Stimulated activated CD4-positive, alpha-beta T cell treated with anti-CD3 and anti-CD28 coated beads, Interleukin-1b, Interleukin-23, amount 100 ng/mL, for 24 hours (primary cell): ENCODE measurements at places on chromosomes 12 and 14.

DNA sequence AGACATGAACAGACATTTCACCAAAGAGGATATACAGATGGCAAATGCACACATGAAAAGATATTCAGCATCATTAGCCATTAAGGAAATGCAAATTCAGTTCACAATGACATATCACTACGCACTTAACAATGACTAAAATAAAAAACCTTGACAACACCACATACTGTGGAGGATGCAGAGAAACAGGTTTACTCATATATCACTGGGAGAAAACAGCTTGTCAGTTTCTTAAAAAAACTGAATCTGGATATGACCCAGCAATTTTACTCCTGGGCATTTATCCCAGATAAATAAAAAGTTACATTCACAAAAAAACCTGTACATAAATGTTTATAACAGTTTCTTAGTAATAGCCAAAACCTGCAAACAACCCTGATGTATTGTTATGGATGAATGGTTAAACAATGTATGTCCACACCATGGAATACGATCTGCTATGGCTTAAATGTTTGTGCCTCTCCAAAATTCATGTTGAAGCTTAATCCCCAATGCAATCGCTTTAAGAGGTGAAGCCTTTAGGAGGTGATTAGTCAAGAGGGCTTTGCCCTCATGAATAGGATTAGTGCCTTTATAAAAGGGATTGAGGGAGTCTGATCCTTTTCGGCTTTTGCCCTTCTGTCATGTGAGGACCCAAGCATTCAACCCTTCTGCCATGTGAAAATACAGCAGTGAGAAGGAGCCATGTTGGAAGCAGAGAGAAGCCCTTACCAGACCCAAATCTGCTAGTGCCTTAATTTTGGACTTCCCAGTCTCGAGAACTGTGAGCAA lies 36.0 kb upstream of the PPP4R3A start:
- DNase-seq = no peak

- DNase-seq = no peak
These were observed 10.8 kb downstream of the SNRNP35 start for GRCh38 chr12:123468786-123469185.

GRCh38 chr12:123286652-123287373 lies 15.2 kb upstream of the CDK2AP1 start:
- no peak for DNase-seq

DNA sequence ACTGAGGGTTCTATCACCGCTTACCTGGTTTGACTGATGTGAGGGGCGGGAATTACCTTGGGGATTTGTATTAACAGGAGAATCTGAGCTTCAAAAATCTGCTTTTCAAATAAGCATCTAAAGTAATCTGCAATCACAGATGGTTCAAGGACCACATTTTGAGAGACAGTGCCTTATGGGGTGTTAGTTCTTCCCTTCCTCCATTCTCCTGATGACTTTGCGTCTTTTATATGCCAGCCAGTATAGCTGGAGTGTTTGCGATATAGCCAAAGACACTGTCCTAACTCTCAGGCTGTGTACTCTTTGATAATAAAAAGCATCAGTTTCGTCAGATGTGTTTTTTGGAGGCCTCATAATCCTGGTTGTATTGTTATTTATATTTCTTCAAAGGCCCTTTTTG lies 39.5 kb downstream of the PPHLN1 start:
- DNase-seq = no peak

- no peak for DNase-seq
These were observed at the start of gene PITPNM2 for GRCh38 chr12:123150744-123151456. PITPNM2 (minus strand) TSS chr12:123151090; CDS start chr12:123034590, 116,500 bp downstream.

GRCh38 chr14:89252887-89253532 lies 164.0 kb downstream of the FOXN3 start:
- no peak for DNase-seq

DNA sequence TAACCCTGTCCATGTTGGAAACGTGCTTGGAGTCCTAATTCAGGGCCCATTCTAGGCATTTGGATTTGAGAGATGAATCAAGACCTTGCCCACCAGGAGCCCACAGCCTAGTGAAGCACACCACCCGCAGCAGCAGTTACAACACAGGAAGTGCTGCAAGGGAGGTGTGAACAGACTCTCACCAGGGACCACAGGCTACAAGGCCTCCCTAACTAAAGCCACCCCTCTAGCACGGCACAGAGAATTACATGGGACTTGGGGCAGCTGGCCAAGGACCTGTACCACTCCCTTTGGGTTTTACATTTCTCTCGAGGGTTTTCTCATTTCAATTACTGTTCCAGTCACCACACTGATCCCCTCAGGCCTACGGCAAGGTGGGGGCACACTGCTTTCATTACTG lies 49.5 kb upstream of the FOXN3 start:
- no peak for DNase-seq

GRCh38 chr12:130405332-130405731 lies 67.6 kb downstream of the PIWIL1 start:
- DNase-seq = no peak

- DNase-seq = no peak
These were observed 78.0 kb upstream of the GPATCH2L start for GRCh38 chr14:76073717-76074116.

DNA sequence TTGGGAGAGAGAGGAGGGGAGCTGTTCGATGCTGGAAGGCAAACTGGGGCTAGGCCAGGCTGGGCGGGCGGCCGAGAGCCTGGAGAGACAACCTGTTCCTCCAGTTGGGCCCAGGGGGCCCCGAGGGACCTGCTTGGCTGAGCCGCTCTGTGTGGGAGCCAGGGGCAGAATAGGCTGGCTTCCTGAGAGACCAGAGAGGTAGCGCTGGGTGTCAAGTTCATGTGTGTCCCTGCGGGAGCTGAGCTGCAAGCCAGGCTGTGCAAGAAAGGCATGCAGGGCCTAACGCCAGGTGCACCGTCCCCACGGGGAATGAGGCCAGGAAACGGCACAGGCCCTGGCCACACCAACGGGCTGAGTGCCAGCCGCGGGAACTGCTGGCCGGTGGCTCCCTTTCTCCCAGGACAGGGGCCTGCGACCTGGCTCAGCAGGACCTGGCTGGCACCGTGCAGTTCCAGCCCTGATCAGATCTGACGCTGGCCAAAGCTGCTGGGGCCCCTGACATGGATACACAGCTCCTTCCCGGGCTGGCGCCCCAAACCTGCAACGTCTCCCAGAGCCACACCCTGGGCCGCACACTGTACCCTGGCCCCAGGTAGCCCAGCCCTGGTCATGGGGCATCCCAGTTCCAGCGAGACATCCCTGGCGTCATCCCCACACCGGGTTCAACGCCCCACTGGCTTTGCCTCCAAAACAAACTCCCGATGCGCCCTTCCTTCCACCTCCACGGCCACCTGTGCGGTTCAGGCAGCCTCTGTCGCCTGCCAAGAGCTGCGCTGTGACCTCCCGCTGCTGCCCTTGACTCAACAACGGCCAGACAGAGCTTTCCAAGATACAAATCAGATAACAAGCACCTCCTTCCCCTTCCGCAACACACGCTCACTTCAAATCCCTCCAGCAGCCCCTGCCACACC lies 65.0 kb downstream of the RFLNA start:
- DNase-seq = no peak

- DNase-seq = no peak
These were observed 49.2 kb downstream of the GALNT4 start for GRCh38 chr12:89475203-89475990.
